ENCODE measurements at places on chromosomes 12 and 14.

GRCh38 chr12:80698847-80699542 lies 8.4 kb upstream of the MYF6 start:
- DNase-seq: no peak

GRCh38 chr12:110776410-110776809 lies 33.7 kb upstream of the PPP1CC start:
- no peak for DNase-seq

- DNase-seq: no peak
Measured at GRCh38 chr12:58804749-58805148, 115.6 kb downstream of the LRIG3 start.

DNA sequence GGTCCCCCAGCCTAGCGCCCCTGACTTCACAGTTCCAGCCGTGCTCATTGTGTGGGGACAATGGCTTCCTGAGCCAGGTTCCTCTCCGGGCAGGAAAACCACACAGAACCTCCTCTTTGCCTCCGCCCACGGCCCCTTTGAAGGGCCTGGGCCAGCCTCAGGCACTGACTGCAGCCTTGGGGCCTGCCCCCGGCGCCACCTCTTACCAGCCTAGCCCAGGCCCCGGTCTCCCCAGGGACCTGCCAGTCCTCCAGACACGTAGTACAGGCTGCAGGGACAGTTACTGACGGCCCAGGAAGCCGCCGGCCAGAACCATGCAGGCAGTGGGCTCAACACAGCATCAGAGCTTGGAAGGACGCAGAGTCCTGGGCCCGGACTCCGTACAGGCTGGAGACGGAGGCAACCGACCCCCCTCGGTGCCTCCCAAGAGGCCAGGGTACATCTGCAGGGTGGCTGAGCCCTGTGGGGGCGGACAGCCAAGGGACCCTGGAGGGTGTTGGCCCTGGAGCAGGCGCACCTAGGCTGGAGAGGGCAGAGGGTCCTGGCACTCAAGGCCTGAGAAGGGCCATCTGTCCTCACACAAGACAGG lies 20.9 kb upstream of the NUDT14 start:
- no peak for DNase-seq

GRCh38 chr12:25041006-25041741 lies 92.3 kb upstream of the BCAT1 start:
- no peak for DNase-seq

DNA sequence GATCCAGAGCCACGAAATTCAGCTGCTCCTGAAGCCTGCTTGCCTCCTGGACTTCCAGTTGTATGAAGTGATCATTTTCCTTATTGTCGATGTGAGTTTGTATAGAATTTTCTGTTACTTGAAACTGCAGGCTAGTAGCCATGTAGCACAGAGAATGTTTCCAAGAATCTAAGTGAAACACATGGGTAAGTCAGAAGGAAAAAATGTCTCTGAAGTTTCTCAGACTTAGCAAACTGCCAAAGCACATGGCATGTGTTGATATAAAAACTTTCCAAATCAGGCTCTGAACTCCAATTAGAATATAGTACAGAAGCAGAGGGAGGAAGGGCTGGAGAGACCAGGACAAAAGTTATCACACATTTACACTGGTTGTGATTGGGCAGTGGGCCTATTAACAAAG lies 9.8 kb upstream of the PCNX1 start:
- no peak for DNase-seq

GRCh38 chr14:80576401-80576800 lies 365.1 kb upstream of the DIO2 start:
- DNase-seq: no peak

DNA sequence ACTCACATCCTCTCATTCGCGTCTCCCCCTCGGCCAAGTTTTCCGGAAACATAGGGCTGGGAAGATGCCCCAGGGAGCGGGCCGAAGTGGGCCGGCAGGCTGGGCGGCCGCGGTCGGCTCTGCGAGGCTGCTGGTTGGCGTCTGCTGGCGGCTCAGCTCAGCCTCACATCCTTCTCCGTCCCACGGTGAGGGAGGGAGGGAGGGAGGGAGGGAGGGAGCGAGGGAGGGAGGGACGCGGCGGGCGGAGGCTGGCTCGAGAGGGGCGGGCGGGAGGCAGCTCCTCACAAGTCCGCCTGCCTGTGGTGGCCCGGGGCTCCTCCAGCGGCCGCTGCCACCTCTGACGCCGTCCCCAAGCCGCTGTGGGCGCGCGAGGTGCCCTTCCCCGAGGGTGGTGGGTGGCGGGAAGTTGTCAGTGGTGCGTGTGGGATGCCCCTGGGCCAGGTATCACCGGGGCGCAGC lies 93.8 kb downstream of the RFLNA start:
- DNase-seq: no peak

DNA sequence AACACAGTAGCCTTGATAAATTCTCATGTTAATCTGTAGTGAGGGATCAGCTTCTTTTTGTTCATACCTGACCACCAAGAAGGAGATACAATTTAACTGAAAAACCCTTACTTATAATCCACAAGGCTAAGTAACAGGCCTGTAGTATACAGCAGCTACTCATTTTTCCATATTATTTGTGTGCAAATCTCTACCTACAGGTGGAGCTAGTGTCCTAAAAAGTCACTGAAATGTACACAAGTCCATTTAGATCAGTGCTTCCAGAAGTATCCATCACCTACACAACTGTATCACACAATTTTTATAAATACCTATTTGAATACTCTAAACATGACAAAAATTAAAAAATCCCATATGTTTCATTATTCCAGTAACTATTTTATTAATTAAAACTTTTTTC lies 173.2 kb downstream of the SLC35F4 start:
- DNase-seq: no peak

GRCh38 chr14:55711175-55711811 lies 131.3 kb downstream of the KTN1 start:
- DNase-seq: no peak

DNA sequence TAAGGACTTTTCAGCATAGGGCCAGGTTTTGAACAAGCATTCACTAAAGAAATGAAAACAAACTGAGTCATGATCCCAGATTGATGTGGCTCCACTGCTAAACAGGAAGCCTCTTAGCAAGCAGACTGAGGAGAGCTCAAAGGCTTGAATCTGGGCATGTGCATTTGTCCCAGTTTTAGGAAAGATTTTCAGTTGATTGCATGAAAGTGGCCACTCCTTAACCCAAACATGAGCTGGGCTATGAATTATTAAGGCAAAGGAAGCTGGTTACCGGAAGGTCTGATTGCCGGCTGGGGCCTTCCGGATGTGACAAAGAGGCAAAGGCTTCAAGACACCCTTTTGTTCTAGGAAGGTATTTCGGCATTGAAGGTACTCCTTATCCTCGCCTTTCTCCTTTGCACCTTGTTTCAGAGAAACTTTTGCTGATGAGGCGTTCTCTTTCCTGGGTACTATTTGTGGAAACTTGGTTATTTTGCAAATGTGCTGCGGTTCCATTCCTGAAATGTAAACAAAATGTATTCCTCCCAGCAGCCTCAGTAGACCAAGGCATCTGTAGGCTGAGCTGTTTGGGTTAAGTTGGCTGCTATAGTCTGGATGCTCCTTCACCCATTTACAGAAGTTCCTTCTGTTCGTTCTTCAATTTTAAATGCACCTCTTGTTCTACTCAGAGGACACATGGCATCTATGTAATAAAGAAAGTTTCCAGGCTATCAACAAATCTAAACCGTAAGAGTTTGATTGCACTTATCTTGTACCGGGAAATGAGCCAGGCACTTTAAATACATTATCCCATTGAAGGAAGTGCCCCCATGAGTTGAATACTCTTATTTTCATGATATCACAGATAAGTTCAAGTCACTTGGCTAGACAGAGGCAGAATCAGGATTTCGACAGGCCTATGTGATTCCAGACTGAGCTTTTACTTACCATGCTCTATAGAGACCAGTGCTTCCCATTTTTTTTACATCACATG lies 115.6 kb upstream of the METAP2 start:
- no peak for DNase-seq

DNA sequence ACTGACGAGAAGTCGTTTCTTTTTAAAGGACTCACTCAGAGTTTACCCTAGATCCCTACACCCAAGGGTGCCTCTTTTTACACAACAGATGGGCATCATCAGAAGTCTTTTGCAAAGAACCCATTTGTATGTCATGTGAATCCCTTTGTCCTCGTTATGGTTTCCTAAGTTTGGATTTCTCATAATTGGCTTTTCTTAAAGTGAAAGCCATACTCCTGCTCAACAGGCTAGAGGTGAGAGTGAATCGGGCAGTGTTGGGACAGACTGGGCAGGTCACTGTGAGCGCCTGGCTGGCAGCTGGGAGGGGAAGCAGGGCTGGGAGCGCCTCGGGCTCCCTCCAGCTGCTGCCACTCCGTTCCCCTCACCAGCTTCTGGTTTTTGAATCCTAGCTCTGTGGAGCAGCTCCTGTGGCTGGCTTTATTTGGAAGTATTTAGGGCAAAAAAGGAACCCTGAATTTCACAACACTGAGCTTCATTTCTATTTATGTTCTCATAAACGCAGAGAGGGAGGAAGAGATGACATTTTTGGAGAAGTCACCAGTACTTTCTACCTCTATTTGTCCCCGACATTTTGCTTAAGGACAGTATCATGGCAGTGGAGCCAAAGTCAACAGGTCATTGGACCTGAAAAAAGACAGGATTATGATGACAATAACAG lies 63.8 kb upstream of the ACTN1 start:
- no peak for DNase-seq

- DNase-seq: no peak
Measured at GRCh38 chr12:108180255-108181094, 51.4 kb downstream of the WSCD2 start.

DNA sequence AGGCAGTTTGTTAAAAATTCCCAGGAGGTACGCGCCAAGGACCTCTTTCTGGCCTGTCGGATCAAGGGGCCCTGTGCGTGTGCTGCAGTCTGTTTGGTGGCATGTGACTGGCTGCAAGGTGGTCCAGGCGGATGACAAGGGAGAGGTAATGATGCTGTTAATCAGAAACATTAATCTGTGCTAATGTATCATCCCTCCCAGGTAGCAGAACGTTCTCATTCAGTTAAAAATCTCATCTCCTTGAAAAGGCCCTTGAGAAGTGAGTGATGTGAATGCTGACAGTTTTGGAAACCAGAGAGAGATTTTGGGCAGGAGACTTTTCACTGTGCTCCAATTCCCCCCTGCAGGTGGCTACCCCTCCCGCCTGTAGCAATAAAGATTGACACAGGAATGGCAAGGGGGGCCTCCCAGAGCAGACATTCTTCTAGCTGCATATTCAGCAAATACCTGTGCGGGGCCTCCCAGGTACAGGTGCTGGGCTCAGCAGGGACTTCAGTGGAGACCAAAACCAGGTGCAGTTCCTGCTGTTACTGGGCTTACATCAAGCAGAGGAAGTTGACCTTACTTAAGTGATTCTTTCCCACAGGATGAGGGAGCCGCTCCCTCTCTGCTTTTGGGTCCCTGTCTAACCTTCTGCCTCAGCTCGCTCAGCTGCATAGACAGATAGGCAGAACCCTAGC lies 364.8 kb downstream of the CACNA1C start:
- DNase-seq: no peak

DNA sequence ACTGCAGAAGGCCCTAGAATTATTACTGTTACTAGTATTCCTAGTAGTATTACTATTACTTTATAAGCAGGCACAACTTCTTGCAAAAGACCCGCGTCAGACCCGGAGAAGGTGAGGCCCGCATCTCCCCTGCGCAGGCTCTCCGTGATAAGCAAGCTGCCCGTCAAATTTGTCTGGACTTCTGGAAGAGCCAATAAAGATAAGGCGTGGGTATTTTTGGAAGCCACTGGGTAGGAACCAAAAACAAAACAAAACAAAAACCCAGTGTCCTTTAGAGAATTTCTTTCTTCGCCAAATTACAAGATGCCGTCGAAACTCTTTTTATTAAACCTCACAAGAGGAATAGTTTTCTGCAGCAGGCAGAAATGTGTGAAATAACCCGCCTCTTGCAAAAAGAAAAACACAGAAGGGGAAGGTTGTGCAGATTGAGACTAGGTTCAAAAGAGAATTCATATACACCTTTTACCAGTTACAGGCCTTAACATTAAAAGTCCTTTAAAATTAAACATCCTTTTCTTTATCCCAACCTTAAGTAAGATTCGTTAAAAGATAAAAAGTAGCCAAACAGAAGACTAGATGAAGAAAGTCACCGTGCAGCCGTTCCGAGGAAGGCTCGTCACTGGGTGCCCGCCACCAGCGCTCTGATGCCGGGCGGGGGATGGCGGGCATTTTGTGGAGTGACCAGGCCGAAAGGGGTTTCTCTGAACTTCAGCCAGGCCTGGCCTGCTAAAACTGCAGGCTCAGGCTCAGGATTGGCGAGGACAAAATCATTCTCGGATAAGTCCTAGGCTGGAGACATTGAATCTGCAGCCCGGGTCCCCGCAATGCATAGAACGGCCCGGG lies 1.6 kb downstream of the TBX5 start:
- DNase-seq: no peak

Data from stimulated activated CD4-positive, alpha-beta T cell treated with anti-CD3 and anti-CD28 coated beads, TNF-alpha, amount 100 ng/mL, for 1 hour (primary cell).